Mesenteric fat pad (tissue), 1 donor: ENCODE measurements at places on chromosomes 5 and 9. TPM values are rescaled to one million over a fixed set of nuclear protein-coding genes. Genes with fewer than 3 reads are reported as not detected.
A peak's percentile ranks its signal among the peaks of the same experiment; 100 is the strongest.

The PCDHGA7 gene
- 1.9 TPM for total RNA-seq

DNA sequence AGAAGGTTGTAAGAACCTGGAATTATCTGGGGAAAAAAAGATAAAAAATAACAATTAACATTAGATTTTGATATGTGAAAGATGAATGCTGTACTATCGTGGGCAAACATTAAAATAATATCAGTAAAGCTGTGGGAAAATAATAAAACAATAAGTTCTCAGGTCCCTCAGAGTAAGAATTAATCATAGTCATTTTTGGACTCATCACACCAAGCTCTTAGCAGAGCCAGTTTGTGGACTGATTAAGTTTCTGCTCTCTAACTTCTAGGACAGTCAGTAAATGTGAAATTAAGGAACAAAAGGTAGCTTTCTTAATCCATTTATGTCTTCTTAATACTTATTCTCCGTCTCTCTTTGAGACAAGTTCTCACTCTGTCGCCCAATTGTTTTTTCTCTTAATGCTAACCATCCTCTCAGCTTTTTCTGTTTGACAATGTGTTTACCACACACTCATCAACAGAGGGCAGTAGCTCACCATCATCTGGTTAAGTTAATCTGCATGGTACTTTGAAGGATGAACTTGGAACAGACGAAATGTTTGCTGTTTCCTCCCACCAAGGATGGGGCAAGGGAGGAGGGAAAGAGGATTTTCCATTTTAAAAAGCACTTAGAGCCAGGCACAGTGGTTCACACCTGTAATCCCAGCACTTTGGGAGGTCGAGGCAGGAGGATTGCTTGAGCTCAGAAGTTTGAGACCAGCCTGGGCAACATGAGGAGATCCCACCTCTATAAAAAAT is 5.3 kb upstream of the ACO1 start:
- DNase-seq = no peak

DNA sequence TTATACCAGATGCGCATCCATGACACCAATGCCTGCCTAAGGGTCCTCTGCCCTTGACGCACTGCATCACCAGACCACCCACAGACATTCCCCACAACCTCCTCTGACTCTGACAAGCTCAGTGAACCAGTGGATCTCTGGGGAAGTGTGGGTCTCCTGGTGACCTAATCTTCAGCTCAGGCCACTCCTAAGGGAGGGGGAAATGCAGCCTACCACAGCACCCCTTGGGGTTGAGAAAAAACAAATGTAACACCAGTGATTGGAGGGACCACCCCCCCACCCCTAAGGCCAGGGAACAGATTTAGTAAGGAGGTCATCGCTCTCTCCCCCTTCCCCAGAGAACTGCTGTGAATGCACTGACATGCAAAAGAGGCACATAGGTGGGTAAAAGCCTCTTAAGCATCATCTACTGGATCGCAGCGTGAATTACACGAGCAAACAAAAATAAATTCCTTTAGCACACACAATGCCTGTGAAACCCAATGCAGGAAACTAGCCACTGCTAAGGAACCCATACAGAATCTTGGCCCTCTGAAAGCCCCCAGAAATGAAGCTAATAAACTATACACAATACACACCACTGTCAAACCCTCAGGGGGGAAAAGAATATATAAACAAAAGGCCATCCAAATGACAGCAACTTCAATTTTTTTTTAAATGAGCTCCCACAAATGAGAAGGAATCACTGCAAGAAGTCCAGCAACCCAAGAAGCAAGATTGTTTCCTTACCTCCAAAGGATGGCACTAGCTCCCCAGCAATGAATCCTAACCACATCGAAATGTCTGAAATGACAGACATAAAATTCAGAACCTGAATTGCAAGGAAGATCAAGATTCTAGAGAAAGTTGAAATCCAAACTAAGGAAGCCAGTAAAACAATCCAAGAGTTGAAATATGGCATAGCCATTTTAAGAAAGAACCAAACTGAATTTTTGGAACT is 513.7 kb upstream of the PTGER4 start:
- DNase-seq = no peak

GRCh38 chr5:2307631-2308030 is 424.9 kb upstream of the IRX4 start:
- DNase-seq = no peak

- peak; percentile 88 for DNase-seq
Measured at GRCh38 chr9:114098936-114099668, at the start of gene KIF12. Gene KIF12 (minus strand): TSS chr9:114099292. CDS start chr9:114099276, 16 bp downstream.

GRCh38 chr5:112870966-112871365 is 9.9 kb downstream of the SRP19 start:
- no peak for DNase-seq

- no peak for DNase-seq
Measured at GRCh38 chr5:53928641-53929040, 368.2 kb downstream of the NDUFS4 start.

DNA sequence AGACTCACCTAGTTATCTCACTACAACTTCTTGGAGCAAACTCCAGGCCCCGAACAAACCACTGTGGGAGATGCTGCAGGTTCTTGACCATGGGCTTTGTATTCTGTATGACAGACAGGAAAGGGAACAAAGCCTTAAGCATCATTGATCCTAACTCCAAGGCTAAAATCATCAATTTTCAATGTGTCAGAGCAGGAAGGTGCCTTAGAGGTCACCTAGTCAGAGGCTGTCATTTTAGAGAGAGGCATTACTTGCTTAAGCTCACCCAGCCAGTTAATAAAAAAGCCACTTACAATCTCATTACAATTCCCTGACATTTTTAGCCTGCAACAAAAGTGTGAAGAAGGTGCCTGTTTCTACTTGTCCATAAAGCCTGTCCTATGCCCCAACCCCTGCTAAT is 272.7 kb downstream of the FAM114A2 start:
- no peak for DNase-seq
